ENCODE measurements at places on chromosomes 5 and 9.

DNA sequence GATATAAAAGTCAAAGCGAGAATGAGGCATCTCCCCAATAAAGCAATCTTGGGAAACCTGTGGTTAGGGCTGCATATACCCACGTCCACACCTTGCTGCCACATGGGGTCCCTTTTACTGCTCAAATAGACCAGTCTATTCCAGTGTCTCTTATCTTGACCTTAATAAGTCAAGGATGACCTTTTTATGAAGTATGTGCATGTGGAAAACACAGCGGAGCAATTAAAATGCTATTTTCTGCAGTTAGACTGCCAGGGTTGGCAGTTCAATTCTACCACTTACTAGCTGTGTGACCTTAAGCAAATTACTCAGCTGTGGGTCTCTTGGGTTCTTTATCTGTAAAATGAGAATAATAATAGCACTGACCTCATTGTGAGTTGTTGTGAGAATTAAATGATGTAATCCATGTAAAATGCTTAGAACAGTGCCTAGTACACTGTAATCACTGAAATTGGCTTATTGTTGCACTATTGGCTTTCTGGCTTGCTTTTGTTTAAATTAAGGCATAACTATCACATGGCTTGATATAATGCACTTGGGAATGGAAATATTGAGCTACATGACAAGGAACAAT lies 67.8 kb upstream of the HSPB3 start:
- no peak for DNase-seq

GRCh38 chr9:135815830-135816650 lies 91.3 kb downstream of the CAMSAP1 start:
- DNase-seq = no peak

GRCh38 chr9:131676431-131676972 lies 63.4 kb downstream of the RAPGEF1 start:
- DNase-seq = peak; percentile 26

DNA sequence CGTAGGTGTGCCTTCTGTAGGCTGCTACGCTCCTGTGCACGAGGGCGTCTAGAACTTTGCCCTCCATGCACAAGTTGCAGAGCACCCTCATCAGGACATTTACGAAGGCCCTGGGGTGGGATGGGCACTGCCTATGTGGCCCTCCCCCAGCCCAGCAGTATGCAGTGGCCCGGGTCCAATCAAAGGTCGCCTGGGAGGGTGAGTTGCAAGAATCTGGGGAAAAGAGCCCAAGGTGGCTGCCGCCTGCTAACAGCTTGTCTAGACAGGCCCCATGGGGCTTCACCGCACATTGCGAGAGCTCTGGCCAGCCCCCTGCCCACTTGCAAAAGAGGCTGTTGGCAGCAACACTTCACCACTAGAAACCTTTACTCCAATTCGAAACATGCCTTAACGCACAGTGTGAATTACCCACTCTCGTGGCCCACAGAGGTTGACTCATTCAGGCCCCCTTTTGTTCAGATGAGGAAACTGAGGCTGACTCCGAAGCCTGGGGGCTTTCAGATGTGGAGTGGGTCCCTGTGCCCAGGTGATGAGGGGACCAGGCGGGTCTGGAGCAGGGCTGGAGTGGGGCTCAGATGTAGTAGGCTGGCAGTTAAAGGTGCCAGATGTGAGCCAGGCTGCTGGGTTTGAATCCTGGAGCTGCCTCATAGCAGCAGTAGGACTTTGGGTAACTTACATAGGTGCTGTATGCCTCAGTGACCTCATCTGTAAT lies 31.8 kb upstream of the IL17B start:
- no peak for DNase-seq

DNA sequence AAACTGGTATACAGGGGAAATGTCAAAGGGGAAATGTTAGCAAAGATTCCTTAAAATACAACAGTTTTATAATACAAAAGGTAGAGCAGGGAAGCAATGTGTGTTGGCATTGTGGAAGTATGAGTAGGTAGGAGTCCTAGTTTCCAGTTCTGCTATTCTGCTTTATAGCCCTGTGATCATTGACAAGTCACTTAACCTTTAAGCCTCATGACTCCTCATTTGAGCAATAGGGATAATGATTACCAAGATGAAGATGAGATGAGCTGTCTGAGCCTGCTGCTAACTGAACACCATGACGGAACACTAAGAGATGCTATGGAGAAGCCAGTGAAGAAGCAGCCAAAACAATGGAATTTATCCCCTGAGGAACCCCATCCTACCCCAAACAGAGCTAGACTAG lies 251.7 kb downstream of the PAPPA start:
- DNase-seq = no peak

DNA sequence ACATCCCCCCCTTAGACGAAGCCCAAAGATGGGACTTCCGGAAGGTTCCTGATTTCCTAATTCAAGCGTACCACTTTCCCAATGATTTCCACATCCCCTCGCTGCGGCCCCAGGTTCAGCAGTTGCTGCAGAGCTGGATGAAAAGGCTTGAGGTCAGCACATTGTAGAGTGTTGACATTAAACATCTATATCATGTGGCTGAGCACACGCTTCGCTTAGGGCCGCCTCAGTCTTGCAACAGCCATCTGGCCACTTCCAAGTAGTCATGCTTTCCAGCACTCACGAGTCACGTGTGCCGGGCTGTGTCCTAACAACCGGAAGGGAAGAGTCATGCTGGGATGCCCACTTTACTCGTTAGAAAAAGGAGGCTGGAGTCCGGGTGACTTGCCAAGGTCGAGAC lies 340.6 kb upstream of the IRX4 start:
- no peak for DNase-seq

DNA sequence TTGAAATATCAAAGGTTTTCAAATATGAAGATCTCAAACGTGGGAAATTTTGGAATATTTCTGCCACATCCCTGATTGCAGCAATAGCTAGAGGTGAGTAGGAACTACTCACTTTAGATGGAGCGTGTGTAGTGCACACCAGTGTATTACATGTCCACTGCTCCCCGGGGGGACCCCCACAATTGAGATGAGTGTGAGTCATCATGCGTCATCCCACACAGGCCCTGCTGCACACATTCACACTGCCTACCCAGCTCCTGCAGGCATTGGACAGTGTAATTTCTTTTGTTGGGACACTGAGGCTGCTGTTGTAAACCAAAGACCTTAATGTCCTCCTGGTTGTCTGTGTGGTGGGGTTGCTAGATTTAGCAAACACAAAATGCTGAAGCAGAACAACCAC lies 280.0 kb downstream of the GAS1 start:
- no peak for DNase-seq

- no peak for DNase-seq
Observed at GRCh38 chr9:105143136-105143430, 101.4 kb upstream of the SLC44A1 start.

DNA sequence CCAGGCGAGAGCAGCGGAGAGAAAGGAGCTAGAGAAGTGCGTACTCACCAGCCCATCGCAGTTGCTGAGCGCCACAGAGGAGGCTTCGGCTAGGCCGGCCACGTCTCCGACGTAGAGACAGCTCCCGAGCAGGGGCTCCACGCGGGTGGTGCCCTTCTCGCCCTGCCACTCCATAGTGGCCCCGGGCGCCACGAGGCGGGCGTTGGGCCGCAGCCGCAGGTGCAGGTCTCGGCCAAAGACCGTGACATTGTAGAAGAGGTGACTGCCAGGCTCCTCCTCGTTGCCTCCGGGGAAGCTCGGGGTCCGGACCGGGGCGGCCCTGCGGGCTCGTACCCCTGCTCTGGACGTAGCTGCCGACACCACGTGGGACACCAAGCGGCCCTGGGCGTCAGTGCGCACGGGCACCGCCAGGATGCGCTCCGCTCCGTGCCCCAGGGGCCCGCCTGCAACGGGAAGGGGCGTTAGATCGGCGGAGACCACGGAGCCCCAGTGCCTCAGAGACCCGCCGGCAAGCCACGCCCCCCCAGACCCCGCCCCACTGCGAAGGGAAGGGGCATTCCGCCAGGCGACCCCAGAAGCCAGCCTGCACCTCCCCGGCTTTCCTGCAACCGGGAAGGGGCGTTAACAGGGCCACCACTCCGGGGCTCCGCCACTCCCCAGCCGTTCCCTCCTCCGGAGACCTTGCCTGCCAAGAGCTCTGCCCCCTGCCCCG lies 1.4 kb downstream of the ADAMTS2 start:
- DNase-seq = no peak

GRCh38 chr9:123389698-123390097 lies 33.7 kb downstream of the CRB2 start:
- no peak for DNase-seq

DNA sequence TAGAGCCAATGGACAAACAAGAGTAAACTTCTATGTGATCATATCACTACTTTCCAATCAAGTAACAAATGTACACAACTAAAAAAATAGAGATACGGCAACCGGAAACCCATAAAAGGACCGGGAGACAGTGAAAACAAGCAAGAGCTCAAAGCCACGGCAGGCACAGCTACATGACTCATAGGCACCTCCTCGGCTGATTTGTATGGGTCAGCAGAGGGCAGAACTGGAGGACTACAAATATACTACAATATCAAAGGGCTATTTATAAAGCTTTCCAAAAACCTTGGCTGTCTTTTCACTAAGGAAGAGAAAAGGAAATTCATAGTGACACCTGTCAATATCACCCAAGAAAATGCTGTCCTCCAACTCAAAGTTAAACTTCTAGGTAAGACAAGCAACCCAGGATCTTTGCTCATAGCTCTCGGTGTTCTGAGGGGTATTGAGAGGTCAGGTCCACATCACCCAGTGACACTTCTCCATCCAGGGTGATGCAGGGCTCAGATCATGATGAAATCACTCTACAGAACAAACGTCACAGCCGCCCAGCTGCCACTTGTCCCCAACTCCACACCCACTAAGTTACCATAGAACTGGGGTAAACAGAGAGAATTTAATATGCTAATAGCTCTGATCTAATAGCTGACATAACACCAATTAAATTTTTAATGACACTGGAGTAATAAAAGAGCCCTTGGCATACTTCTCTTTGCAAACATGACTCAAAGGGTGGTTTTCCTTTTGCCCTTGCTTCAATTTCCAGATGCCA lies 41.3 kb downstream of the PFDN1 start:
- no peak for DNase-seq

GRCh38 chr5:114319236-114319635 lies 42.6 kb upstream of the KCNN2 start:
- DNase-seq = no peak

- DNase-seq = no peak
Observed at GRCh38 chr5:130720355-130720754, 444.7 kb downstream of the HINT1 start.

DNA sequence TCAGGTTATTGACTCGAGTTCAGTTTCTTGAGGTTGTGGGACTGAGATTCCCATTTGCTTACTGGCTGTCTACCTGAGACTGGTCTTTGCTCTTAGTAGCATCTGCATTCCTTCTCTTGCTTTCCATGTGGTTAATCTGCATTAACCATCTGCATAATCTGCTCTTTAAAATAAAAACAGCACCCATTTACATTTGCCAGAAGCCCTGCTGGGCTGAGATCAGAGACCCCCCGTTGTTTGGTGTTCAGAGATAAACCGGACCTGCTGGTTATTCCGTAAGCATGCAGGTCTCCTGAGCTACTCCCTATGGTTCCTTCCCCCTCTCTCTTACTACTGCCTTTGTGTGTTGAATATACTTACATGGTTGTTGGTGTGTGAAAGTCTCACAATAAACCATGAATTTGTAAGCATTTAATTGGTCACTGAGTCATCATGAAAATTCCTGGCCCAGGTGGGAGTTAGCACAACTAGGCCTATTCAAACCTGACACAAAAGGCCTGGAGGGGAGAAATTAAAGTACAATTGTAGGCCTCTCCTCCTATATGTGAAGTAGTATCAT lies 396.7 kb downstream of the MRPS30 start:
- DNase-seq = no peak

GRCh38 chr5:77851176-77852067 lies 75.3 kb upstream of the TBCA start:
- DNase-seq = no peak

DNA sequence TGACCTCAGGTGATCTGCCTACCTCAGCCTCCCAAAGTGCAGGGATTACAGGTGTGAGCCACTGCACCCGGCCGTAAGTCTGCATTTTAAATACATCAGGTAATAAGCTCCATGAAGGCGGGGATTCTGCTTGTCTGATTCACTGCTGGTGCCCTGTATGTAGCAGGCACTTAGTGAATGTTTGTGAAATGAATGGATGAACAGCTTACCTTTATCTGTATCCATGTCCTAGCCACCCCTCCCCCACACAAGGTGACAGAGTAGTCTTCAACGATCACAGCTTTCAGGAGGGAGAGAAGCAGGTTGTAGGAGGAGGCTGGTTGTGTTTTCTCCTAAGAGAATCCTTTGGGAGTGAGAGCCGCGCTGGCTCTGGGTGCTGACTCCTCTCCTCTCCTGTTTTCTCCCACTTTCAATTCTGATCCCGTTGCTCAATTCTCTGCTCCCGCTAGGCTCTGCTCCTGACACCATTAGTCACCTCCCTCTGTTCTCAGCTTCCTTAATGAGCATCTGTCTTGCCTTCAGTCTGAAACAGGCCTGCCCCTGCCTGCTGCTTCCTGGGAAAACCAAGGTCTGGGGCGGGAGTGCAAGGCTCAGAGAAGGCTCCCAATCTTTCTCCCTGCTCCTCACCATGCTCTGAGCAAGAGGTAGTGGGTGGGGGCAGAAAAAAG lies 88.8 kb upstream of the CTNNA1 start:
- DNase-seq = no peak

- no peak for DNase-seq
Observed at GRCh38 chr5:108930107-108930506, 182.4 kb downstream of the FER start.

DNA sequence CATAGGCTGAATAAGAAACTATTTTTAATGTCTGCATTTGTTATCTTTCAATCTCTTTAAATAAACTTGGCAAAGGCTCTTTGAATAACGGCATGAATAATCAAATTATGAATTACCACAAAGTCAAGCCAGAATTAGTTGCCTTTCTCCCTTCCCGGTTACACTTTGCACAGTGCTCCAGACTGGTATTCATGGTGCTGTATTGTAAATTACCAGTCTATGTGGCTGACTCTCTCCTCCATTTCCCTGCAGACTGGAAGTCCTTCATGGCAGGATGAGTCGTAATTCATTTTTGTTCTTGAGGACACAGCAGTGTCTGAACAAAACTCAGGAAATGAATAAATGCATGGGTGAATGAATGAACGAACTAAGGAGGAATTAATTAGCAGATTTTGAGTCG lies 142.9 kb downstream of the GNA14 start:
- no peak for DNase-seq

GRCh38 chr5:57889558-57889957 lies 406.9 kb upstream of the ACTBL2 start:
- no peak for DNase-seq

- no peak for DNase-seq
Observed at GRCh38 chr5:8907168-8907868, 638.6 kb downstream of the SEMA5A start.

DNA sequence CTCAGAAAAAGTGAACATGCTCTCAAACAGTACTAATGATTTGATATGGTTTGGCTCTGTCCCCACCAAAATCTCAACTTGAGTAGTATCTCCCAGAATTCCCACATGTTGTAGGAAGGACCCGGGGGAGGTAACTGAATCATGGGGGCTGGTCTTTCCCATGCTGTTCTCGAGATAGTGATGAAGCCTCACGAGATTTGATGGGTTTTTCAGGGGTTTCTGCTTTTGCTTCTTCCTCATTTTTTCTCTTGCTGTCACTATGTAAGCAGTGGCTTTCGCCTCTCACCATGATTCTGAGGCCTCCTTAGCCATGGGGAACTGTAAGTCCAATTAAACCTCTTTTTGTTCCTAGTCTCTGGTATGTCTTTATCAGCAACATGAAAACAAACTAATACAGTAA lies 401.3 kb downstream of the BNC2 start:
- DNase-seq = no peak

- no peak for DNase-seq
Observed at GRCh38 chr5:125125031-125125823, 378.8 kb upstream of the ZNF608 start.

All from effector CD8-positive, alpha-beta T cell (primary cell).